ENCODE measurements at places on chromosomes 7 and 10.

GRCh38 chr7:90625051-90625450 lies 28.9 kb downstream of the CDK14 start:
- DNase-seq = no peak

GRCh38 chr10:80476685-80477084 lies 22.6 kb downstream of the TSPAN14 start:
- peak; percentile 29 for DNase-seq

GRCh38 chr7:39465055-39465929 lies 100.9 kb upstream of the YAE1 start:
- no peak for DNase-seq

- no peak for DNase-seq
Measured at GRCh38 chr7:46315891-46316290, 394.8 kb upstream of the IGFBP3 start.

- no peak for DNase-seq
Measured at GRCh38 chr7:20201380-20201779, 15.8 kb downstream of the MACC1 start.

DNA sequence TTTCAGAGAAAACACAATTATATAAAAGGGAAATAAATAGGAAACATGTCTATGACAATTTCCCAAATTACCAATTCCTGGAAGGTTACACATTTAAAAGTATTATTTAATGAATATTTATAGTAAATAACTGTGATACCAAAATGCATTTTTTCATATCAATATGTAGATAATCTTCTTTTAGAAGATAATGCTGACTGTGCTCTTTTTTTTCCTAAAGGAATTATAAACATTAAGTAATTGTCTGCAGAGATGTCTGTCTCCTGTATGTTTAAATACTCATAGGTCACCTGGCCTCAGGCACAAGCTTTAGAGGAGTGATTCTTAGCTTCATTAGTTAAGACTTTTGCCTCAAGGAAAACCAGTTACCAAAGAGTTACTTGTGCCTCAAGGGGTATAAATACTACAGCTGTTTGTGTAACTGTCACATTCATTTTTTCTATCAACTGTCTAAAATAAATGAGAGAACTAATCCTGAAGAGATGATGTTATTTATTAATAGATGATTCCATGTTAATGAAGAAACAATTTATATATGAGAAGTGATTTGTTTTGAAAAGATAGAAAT lies 77.1 kb downstream of the DNAJC1 start:
- DNase-seq = no peak

- DNase-seq = peak; percentile 51
Measured at GRCh38 chr10:45373576-45374349, at the start of gene ALOX5. ALOX5 (plus strand) TSS chr10:45374216; CDS start chr10:45374280, 64 bp downstream.

DNA sequence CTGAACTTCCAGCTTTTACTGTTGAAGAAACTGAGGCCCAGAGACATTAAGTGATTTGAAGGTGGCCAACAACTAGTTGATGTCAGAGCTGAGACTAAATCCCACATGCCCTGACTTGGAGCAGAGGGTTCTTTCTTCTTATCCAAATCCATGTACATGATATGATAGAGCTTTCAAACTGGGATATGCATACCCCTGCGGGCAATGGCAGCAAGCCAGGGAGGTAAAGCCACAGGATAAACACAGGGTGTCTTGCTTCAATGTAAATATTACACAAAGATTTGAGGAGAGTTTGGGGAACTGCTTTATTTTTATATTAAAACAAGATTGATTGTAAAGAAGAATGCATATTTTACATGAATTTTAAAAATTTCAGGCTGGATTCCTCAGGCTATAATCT lies 2.3 kb upstream of the LRRC72 start:
- no peak for DNase-seq

DNA sequence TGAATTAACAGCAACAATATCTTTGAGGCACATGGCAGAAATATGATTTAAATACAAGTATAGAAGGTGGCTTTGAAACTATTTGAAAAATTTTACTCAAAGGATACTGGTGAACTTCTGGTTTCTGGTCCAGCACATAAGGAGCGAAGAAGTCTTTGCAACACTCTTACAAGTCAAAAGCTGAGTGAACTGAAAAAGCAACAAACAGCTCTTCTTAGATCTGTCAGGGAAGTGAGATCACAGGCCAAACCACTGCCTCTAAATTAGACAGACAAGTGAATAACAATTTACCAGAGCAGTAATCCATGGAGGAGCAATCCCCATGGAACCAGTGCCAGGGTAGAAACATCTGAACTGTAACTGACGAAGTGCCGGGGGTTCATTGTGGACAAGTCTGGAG lies 9.6 kb upstream of the VWC2 start:
- DNase-seq = no peak
